A172 (cell line): ENCODE measurements at places on chromosomes 1 and 21.

GRCh38 chr1:89635825-89636815, 3.2 kb downstream of the LRRC8C start:
- peak; percentile 54 for DNase-seq

GRCh38 chr1:45348966-45349677, 8.9 kb upstream of the MUTYH start:
- no peak for DNase-seq

GRCh38 chr1:21605964-21606705, 63.0 kb downstream of the RAP1GAP start:
- DNase-seq = no peak

DNA sequence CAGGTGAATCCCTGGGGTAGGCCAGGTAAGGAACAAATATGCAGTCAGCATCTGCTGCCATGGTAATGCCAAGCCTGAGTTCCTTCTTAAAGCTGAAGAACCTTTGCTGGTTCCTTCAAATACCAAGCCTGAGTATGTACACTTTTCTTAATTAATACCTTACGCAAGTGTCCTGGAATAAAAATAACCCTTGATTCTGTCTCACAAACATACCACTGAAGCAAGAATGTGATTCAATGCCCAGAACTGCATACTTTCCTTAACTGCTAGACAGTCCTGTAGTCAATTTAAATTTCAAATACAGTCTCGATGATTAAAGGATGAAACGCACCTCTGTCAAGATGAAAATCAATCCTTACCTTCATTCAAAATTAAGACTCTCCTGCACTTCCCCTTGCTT, 634.0 kb upstream of the CHRM3 start:
- no peak for DNase-seq

- no peak for DNase-seq
Observed at GRCh38 chr1:40646315-40646714, 19.2 kb downstream of the RIMS3 start.

- no peak for DNase-seq
Observed at GRCh38 chr1:98260839-98261238, 340.0 kb upstream of the DPYD start.
